ENCODE measurements at places on chromosomes 4 and X. TPM values are rescaled to one million over a fixed set of nuclear protein-coding genes. Genes with fewer than 3 reads are reported as not detected.

HS3ST1 gene
- total RNA-seq = 3.4 TPM

MMRN1 gene
- total RNA-seq = 1.7 TPM

GLRB gene
- total RNA-seq = 11.9 TPM

PPARGC1A gene
- 3.7 TPM for total RNA-seq

PRRG1 gene
- total RNA-seq = 2.5 TPM

FAM9C gene
- not detected for total RNA-seq

DDIT4L gene
- 2.6 TPM for total RNA-seq

REELD1 gene
- not detected for total RNA-seq

DNA sequence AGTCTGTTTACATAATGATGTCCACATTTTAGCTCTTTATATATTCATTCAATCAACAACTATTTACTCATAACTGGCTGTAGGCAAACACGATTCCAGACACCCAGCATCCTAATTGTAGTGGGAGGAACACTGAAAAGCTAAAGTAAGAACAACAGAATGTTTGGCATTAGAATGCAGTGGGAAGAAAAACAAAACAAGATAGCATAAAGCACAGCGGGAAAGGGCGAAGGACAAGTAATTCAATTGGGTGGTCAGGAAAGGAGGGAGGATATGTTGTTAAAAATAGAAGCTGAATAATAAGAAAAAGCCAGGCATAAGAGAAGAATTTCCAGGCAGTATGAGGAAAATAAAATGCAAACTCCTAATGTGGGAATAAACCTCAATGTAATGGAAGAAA lies 189.5 kb upstream of the FAT4 start:
- no peaks in the 10 kb centered on the region for H3K4me1 ChIP-seq
- no peak overlapping the region for H3K4me3 ChIP-seq
- no peak overlapping the region for H3K27ac ChIP-seq
- DNase-seq = no peak
- H3K36me3 ChIP-seq = no peaks in the 10 kb centered on the region

- peaks cover 2% of the 10 kb centered on the region for H3K4me1 ChIP-seq
- H3K36me3 ChIP-seq = peaks cover 13% of the 10 kb centered on the region
- DNase-seq = no peak
- peak overlapping the region; percentile 22 for H3K27ac ChIP-seq
- H3K4me3 ChIP-seq = no peak overlapping the region
Measured at GRCh38 chr4:151600432-151600831, 160.4 kb downstream of the GATB start.

- no peaks in the 10 kb centered on the region for H3K27me3 ChIP-seq
- H3K27ac ChIP-seq = peak within 1 kb of the TSS; percentile 98
- H3K4me1 ChIP-seq = peaks cover 36% of the 10 kb centered on the region
- H3K36me3 ChIP-seq = no peaks in the 10 kb centered on the region
- H3K4me3 ChIP-seq = peak within 1 kb of the TSS; percentile 99
Measured at GRCh38 chr4:86593688-86594558, at the start of gene PTPN13. PTPN13 (plus strand) TSS chr4:86594315; CDS start chr4:86635257, 40,942 bp downstream.

- H3K27me3 ChIP-seq = no peaks in the 10 kb centered on the region
- H3K4me3 ChIP-seq = no peak overlapping the region
- H3K27ac ChIP-seq = no peak overlapping the region
- H3K36me3 ChIP-seq = no peaks in the 10 kb centered on the region
Measured at GRCh38 chrX:125895518-125895917, 270.6 kb downstream of the DCAF12L2 start.

GRCh38 chr4:45346816-45347435 lies 620.6 kb upstream of the GNPDA2 start:
- H3K27me3 ChIP-seq = no peaks in the 10 kb centered on the region
- H3K36me3 ChIP-seq = no peaks in the 10 kb centered on the region
- DNase-seq = no peak
- no peak overlapping the region for H3K4me3 ChIP-seq
- no peak overlapping the region for H3K27ac ChIP-seq

DNA sequence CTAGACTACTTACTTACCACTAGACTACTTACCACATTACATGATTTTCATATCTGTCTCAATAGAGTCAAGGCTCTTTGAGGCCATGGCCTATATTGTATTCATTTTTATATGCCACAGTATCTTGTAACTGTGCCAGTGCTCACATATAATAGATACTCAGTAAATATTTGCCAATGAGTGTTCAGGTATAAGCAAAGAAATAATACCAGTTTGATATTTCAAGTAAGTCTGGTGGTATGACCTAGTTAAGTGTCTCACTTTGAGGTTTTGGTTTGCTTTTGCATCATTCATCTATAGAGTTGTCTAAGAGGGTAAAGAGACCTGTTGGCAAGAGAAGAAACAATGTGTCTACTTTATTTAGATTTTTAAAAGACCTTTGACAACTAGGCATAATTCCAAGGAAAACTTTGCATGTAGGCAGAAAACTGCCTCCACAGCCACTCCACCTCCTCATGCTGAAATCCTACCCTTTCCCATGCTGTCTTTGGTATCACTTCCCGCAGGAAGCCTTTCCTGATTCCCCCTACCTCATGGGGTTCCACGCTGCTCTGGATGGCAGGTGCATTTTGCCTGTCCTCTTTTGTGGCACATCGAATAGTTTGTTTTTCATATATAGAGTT lies 91.3 kb upstream of the KLHL13 start:
- no peak overlapping the region for H3K27ac ChIP-seq
- H3K4me3 ChIP-seq = no peak overlapping the region

Measured in progenitor cell of endocrine pancreas (in vitro differentiated cells).